ENCODE measurements at places on chromosomes 7 and 10. TPM values are rescaled to one million over a fixed set of nuclear protein-coding genes. Genes with fewer than 3 reads are reported as not detected.

The SYT15B gene
- total RNA-seq, result 15.5 TPM

- H3K27me3 ChIP-seq, result no peaks in the 10 kb centered on the region
- H3K27ac ChIP-seq, result no peak overlapping the region
- H3K36me3 ChIP-seq, result no peaks in the 10 kb centered on the region
- no peak overlapping the region for H3K4me3 ChIP-seq
- no peak for DNase-seq
These were observed 906.2 kb downstream of the LRMDA start for GRCh38 chr10:76337641-76338040.

The SFTPA1 gene
- total RNA-seq, result not detected

The COL1A2 gene
- 235 TPM for total RNA-seq

All from tibial nerve (tissue), 4 donors.